ENCODE measurements at places on chromosomes 7 and 10.

- peak; percentile 84 for DNase-seq
Observed at GRCh38 chr7:140696680-140697446, at the start of gene NDUFB2. NDUFB2 (plus strand) TSS chr7:140696708; CDS start chr7:140696745, 37 bp downstream.

- no peak for DNase-seq
Observed at GRCh38 chr10:70954381-70955176, 66.2 kb upstream of the PCBD1 start.

DNA sequence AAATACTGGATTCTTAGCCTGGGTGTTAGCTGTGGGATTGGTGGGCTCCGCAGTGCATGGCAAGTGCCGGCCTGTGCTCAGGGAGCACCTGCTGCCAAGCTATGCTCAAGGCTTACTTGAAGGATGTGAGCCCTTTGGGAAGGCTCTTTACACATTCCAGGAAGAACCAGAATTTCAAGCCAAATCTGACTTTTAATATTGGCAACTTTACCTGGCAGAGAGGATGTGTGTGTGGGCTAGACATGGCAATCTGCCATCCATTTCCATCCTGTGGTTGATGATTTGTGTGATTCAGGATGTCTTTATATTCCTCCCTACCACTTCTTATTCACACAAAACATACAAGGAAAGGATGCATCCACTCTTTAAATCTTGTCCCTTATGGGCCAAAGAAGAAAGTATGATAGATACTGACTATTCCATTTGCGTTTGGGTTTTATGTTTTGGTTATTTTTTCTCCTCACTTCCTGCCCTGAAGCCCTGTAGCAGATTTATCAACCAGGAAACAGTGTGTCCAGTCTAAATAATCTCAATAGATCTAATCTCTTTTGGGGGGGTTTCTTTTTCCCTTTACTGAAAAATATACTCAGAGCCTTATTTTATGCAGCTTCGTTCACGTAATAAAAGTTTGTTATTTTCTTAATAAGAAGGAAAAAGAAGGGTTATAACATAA, 247.1 kb downstream of the COBL start:
- DNase-seq = no peak

DNA sequence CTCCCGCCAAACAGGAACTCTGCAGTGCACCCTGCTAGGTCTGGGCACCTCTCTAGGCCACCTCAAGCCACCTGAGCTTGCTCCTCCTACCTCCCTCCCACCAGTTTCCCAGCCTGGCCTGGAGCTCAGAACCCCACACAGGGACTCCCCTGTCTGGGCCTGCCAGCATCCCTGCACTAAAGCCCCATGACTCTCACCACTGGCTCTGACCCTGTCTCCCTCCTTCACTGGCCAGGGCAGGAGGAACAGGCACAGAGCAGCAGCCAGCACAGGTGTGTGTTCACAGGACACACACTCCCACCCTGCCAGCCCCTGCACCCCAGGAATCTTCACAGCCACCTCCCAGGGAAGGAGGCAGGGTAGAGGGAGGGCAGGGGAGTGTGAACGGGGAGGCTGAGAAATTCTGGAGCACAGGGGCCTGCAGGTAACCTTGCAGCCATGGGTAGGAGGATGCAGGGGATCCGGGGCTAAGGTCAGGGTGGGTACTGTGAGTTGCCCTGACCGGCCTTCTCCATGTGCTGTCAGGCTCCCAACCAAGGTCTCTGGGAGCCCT, 13.9 kb upstream of the ANTXRL start:
- no peak for DNase-seq

GRCh38 chr7:69687739-69688433, 89.6 kb downstream of the AUTS2 start:
- DNase-seq = no peak

GRCh38 chr7:391411-391951, 101.5 kb downstream of the FOXL3 start:
- DNase-seq = no peak

GRCh38 chr7:43021431-43021830, 89.3 kb downstream of the MRPL32 start:
- no peak for DNase-seq

- no peak for DNase-seq
Observed at GRCh38 chr10:43399320-43400310, 9.4 kb downstream of the HNRNPF start.

DNA sequence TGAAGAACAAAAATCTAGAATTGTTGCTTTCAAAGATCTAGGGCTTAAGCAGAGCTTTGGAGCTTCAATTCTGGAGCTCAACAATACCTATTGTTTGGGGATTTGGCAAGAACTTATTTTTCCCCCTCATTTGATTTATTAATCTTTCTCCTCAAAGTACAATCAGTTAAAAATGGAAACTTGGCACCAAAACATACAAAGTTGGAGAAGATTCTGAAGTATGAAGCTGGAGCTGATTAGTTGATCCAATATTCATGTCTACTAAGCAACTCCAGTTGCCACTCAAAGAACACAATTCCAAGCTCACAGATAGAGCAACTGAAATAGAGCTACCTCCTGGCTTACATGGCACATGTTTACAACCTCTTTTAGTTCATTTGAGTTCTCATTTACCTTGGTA, 3.8 kb downstream of the FAM13C start:
- DNase-seq = no peak

GRCh38 chr7:148793590-148793989, 90.5 kb downstream of the EZH2 start:
- no peak for DNase-seq

GRCh38 chr7:108498481-108498880, 27.5 kb downstream of the PNPLA8 start:
- DNase-seq = no peak

- DNase-seq = no peak
Observed at GRCh38 chr10:129098517-129098916, 368.5 kb upstream of the MGMT start.

DNA sequence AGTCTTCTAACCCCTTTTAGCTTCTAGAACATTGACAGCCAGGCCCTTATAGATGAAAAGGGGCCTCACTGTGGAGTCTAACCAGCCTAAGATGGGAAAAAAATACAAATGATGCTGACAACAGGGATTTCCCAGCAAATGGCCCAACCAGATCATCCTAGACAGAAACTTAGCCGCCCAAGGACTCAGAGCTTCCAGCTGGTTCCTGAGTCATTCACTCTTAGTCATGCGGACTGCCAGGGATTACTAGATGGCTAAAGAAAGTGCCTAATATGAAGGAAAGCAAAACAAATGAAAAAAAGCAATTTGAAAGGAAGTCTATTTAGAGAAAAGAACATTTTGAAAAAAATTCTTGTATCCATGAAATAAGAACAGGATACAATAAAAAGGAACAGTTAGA, 23.7 kb downstream of the TSPAN14 start:
- peak; percentile 87 for DNase-seq

- DNase-seq = no peak
Observed at GRCh38 chr7:47507522-47507921, 74.4 kb downstream of the TNS3 start.

DNA sequence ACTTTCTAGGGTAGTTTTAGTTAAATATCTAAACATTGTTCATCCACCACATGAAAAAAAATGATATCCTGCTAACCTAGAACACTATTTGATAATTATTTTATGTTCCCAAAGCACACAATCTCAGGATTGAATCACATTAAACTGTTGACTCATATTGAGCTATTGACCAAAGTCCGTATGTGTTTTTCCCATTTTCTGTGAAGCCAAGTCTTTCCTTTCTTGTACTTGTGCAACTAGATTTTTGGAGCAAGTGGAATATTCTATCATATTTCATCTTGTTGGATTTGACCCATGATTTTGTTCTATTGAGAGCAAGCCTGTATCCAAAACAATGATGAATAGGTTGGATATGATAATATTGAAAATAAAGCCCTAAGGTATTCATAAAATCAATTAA, 164.6 kb downstream of the SKAP2 start:
- no peak for DNase-seq

DNA sequence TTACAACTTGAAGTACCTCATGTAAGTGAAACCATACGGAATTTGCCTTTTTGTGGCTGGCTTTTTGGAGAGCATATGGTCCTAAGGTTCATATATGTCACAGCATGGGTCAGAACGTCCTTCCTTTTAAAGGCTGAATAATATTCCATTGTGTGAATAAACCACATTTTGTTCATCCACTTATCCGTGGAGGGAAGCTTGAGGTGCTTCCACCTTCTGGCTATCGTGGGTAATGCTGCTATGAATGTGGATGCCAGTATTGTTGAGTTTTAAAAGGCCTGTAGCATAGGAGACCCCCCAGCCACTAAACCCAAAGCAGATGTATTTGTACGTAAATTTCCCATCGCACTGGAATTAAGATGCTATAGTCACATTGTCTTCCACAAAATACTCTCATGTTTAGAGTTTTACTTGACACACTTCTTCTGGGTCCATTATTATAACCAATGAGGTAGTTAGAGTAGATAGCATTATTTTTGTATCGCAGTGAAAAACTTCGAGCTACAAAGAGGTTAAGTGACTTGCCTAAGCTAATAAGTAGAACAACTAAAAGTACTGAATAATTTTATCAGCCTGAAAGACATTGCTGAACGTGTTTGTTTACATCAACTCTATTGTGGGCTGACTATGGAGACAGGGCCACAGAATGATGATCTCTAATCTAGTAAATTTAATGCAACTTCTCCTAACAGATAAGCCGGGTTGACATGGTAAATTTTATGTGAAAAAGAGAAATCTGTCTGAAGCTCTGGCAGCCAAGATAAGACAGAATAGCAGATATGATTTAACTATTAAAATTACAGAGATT, 183.0 kb upstream of the CTBP2 start:
- peak; percentile 53 for DNase-seq

GRCh38 chr7:19958309-19958896, 185.0 kb upstream of the TMEM196 start:
- DNase-seq = peak; percentile 90

GRCh38 chr10:102714621-102715455, at the start of gene SFXN2:
SFXN2 (plus strand) TSS chr10:102714636; CDS start chr10:102726637, 12,001 bp downstream.
- no peak for DNase-seq

DNA sequence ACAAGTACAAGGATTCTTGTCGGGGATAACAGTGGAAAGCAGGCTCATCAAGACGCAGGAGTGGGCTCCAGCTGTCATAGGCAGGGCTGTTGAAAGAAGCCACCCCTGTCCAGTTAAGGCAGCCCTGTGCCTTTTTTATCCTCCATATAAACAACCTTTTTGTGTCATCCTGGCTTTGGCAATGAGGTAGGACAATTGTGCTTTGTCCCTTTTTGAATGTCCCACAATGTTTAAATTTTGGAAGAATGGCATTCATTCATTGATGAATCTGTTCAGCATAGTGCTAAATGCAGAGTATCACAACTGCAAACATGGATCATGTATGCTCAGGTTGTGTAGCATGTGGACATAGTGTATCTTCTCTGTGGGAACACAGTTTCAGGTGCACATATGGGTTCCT, 66.7 kb downstream of the UBE3C start:
- no peak for DNase-seq

DNA sequence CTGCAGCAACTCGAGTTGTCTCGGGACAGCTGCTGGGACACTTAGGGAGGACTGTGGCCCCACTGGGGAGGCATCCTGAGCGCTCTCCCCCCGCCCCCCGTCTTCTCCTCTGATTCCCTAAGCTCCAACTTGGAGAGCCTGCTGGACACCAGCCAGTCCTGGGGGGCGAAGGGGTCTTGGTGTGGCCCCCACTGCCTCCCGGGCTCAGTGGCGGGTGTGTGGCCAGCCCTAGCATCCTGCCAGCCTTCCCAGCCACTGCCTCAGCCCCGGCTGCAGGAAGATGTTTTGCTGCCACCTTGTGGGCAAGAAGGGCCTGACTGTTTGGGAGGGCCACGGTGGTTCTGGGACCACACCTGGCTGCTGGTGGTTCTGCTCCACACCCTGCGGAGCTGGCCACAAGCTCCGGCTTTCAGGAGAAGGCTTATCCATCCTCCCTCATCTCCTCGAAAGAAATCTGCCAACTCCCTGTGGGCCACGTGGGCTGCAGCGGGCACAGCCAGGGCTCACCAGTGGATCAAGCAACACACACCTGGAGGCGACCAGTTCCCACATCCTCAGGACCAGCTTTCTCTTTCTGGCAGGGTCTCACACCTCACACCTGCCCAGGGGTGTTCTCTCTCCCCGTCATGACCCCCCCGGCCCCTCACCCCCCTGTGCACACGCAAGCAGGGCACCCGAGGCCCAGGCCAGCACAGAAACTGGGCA, 24.8 kb downstream of the AGAP3 start:
- peak; percentile 83 for DNase-seq

Data from ACHN (cell line).